Renal cortical epithelial cell (primary cell): ENCODE measurements at places on chromosomes 12 and 14. TPM values are rescaled to one million over a fixed set of nuclear protein-coding genes. Genes with fewer than 3 reads are reported as not detected.

The NRL gene
- 1.6 and 2.4 TPM in 2 replicates for total RNA-seq

The ZC2HC1C gene
- total RNA-seq: 1.6 and 4.7 TPM in 2 replicates

The NR1H4 gene
- 15.5 and 60.5 TPM in 2 replicates for total RNA-seq

The CLSTN3 gene
- 34.6 and 106 TPM in 2 replicates for total RNA-seq

The LRP1-AS gene
- not detected in 2 replicates for total RNA-seq

The PSMC1 gene
- 168 and 180 TPM in 2 replicates for total RNA-seq

The RTL1 gene
- total RNA-seq: not detected in 2 replicates

The LALBA gene
- total RNA-seq: not detected in 2 replicates

The CMA1 gene
- not detected in 2 replicates for total RNA-seq

The AQP6 gene
- total RNA-seq: not detected in 2 replicates

The DEGS2 gene
- total RNA-seq: 0.20 TPM in 1 of 2 replicates, not detected in the other

The TFCP2 gene
- 14.1 and 31.3 TPM in 2 replicates for total RNA-seq
